ENCODE measurements at places on chromosomes 2 and 18.

DNA sequence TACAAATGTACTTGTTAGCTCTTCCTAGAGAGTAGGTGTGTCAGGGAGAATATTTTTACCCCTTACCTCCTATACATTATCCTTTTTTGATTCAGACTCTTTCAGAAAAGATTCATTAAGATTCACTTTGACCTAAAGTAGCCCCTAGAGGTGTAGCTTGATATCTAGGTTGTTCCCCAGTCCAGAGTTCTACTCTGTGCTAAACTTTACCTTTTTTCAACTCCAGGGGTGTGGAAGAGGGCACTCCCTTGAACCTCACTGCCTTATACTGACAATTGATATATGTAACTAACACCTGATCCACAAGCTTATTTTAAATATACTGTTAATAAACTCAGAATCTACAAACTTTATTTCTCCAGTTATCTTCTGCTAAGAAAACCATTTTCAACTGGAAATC, 30.0 kb downstream of the AFTPH start:
- no peak for DNase-seq

GRCh38 chr2:239884051-239884405, 141.1 kb downstream of the NDUFA10 start:
- DNase-seq = no peak

GRCh38 chr18:62249478-62250097, 62.5 kb downstream of the RELCH start:
- DNase-seq = peak; percentile 42

- DNase-seq = no peak
Measured at GRCh38 chr2:171515672-171516298, 6.5 kb upstream of the CYBRD1 start.

- no peak for DNase-seq
Measured at GRCh38 chr2:62032096-62032495, 126.6 kb downstream of the COMMD1 start.

GRCh38 chr2:44362207-44363015, 664 bp downstream of the CAMKMT start:
- DNase-seq = peak; percentile 4

- no peak for DNase-seq
Measured at GRCh38 chr2:217551252-217551899, 451.4 kb downstream of the TNS1 start.

- DNase-seq = no peak
Measured at GRCh38 chr2:112666761-112667122, 21.0 kb downstream of the SLC20A1 start.

- DNase-seq = no peak
Measured at GRCh38 chr2:64067326-64067725, 48.1 kb upstream of the VPS54 start.

Measured in stimulated activated CD8-positive, alpha-beta memory T cell treated with anti-CD3 and anti-CD28 coated beads, Interleukin-2, amount 100 ng/mL, for 1 hour (primary cell).